Small intestine (tissue), 16 donors: ENCODE measurements at places on chromosomes 7 and 10.

- DNase-seq = no peak
Measured at GRCh38 chr10:55183993-55184392, 383.0 kb upstream of the PCDH15 start.

DNA sequence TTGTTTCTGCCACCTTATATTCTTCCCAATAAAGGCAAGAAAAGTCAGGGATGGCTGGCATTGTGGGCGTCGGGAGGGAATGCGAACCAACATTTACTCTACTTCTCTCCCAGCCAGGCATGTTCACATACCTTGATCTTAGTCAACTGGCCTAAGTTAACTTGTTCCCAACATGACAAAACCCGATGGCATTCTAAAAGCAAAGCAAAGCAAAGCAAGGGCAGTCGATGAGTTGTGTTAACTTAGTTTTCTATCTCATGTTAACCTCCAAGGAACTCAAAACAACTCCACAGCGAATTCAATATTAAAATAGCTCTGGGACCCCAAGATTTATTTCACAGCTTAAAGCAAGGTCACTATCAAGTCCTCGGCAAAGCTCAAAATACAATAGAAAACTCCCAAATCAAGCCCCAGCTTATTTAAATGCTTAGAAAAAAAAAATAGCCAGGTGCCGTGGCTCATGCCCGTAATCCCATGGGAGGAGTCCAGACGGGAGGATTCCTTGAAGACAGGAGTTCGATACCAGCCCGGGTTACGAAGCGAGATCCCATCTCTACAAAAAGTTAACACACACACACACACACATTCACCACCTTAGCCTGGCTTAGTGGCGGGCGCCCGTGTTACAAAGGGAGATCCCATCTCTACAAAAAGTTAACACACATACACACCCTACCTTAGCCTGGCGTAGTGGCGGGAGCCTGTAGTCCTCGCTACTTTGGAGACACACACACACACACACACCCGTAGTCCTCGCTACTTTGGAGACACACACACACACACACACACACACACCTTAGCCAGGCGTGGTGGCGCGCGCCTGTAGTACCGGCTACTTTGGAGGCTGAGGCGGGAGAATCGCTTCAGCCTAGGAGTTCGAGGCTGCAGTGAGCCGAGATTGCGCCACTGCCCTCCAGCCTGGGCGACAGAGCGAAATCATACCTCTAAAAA, 901 bp upstream of the CCNY start:
- DNase-seq = peak; percentile 28

GRCh38 chr7:151380199-151381097, 29.4 kb downstream of the WDR86 start:
- no peak for DNase-seq

- DNase-seq = peak; percentile 7
Measured at GRCh38 chr7:29883462-29884398, 77.4 kb downstream of the WIPF3 start.

GRCh38 chr10:85635650-85636049, 730.9 kb downstream of the GRID1 start:
- DNase-seq = peak; percentile 36

DNA sequence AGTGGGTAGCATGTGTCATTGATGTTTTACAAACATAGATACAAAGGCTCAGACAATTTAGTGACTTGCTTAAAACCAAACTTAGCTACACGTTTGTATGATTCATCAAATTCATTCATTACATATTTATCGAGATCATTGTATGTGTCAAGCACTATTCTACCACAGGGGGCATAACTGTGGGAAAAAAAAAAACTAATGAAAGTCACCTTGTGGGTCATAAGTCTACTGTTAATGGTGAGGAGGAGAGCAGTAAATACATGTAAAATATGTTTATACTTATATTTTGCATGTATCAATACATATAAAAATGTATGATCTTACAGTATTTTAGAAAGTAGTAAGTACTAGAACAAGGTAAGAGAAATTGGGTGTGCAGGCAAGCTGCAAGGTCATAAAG, 933.8 kb downstream of the IPMK start:
- no peak for DNase-seq

- peak; percentile 19 for DNase-seq
Measured at GRCh38 chr10:50387732-50388073, 136.4 kb upstream of the ASAH2 start.

DNA sequence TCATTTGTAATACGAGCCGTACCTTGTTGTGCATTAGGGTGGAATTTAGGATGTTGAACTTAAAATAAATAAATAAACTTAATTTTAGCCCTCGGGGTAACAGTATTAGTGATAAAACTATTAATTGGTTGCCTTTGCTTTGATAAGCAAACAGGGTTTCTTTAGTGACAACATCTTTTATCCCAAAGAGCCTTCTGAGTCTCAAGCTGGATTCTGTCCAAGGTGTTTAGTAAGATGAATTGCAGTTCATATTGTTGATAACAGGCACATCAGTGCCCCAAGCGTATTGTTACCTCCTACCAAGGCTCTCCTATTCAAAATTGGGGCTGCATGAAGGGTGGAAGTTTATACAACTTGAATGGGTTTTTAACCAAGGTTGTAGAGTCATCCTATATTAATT, 144.4 kb upstream of the CELF2 start:
- no peak for DNase-seq

GRCh38 chr10:94002156-94002555, 8.4 kb downstream of the PLCE1 start:
- DNase-seq = no peak

- DNase-seq = no peak
Measured at GRCh38 chr7:149202831-149203231, 7.5 kb downstream of the ZNF282 start.
